NCI-H1417 (cell line): ENCODE measurements at places on chromosomes 6 and 20.

DNA sequence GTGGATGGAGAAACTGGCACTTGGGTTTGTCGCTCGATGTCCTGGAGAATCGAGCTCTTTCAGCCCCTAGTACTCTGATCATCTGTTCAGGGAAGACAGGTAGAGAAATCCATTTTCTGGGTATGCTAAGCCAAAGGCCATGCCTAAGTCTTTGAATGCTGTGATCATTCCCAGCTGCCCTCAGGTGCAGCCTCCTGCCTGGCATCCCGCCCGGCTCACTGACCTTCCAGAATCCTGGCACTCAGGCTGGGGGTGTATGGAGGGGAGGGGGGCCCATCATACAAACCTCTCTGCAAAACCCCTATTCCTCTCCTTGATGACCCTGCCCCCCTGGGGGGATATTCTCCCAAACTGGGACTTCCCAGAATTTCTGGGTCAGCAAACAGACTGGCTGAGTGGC is 28.6 kb downstream of the C20orf203 start:
- DNase-seq: no peak

GRCh38 chr6:152091201-152091600 is 283.7 kb downstream of the ESR1 start:
- no peak for DNase-seq

DNA sequence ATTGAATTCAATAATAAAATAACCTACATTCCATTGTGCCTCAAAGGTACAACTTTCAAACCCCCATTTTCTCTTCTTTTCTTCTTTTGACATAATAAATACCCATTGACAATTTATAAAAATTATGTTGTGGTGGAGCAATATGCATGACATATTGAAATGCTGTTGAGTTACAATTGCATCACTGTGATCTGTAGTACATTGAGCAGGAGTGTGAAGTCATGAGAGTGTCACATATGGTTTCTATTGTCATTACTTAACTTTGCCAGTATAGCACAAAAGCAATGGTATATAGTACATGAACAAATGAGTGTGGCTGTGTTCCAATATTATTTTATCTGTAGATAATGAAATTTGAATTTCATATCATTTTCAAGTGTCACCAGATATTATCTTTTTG is 441.3 kb downstream of the GJA1 start:
- DNase-seq: no peak

GRCh38 chr20:53578492-53579222 is 15.0 kb downstream of the ZNF217 start:
- peak; percentile 53 for DNase-seq

GRCh38 chr6:11703725-11704124 is 74.9 kb downstream of the ADTRP start:
- DNase-seq: no peak

GRCh38 chr20:36439040-36439730 is 102.1 kb upstream of the MYL9 start:
- peak; percentile 76 for DNase-seq

DNA sequence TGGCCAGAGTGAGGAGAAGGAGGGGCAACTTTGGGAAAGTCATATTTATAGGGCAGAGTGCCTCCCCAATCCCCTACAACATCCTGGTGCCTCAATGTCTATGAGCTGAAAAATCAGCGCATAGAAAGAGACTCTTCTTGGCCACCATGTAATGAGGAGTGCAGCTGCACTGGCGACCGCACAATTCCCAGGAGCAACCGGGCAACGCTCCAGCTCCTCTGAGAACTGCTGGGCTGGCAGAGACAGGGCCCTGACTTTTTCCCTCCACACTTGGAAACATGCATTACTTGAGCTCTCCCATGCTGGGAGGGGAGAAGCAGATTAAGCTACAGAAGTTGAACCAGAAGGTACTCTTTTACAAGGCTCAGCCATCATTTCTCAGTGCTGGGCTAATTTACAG is 31.4 kb upstream of the MARCKS start:
- no peak for DNase-seq

GRCh38 chr6:31476515-31477139 is 21.3 kb upstream of the MICB start:
- DNase-seq: no peak

DNA sequence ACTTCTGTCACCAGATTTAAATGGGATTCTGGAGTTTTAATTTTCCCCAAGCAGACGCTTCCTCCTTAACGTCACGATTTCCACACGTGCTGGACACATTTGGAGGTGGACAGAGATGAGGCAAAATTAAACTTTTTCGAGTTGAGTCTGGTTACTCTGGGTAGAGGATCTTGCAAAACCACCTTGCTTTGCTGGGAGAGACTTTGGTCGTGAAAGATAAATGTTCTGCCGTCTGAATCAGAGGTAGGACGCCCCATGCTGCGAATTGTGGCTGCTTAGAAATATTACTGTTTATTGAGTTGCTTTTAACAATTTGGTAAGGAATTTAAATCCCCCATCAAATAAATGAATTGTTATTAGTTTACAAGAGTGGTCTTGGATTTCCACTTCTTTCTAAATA is 46.8 kb downstream of the CTCFL start:
- no peak for DNase-seq

- DNase-seq: no peak
These were observed 8.6 kb downstream of the EYA2 start for GRCh38 chr20:46903256-46903655.

GRCh38 chr20:38059832-38060231 is 26.3 kb downstream of the RPRD1B start:
- DNase-seq: no peak

GRCh38 chr20:14525426-14525825 is 188.0 kb upstream of the FLRT3 start:
- DNase-seq: no peak

GRCh38 chr6:113304116-113304515 is 553.0 kb upstream of the MARCKS start:
- DNase-seq: no peak

- no peak for DNase-seq
These were observed 25.9 kb downstream of the ADGRF4 start for GRCh38 chr6:47724300-47724699.

DNA sequence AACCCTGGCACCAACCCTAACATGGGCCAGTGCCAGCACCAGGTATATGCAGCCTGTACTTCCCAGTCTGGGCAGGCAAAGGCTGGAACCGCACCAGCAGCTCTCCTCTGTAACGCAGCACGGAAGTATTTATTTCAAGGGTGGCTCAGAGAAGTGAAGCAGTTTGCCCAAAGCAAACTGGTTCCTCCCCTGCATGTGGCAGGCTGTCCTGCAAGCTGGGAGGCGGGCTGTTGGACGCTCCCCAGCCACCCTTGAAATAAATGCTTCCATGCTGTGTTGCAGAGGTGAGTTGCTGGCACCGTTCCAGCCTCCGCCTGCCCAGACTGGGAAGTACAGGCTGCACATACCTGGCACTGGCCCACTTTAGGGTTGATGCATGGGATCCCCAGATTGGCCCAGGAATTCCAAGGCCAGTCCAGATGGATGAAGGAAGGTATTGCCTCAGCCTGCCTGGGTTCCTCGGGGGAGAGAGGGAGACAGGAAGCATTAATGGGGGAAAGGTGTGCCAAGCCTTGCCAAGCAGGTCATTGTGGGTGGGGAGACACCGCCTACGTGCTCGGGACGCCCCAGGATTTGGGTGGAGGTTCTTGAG is 49.8 kb downstream of the PPARD start:
- peak; percentile 66 for DNase-seq

DNA sequence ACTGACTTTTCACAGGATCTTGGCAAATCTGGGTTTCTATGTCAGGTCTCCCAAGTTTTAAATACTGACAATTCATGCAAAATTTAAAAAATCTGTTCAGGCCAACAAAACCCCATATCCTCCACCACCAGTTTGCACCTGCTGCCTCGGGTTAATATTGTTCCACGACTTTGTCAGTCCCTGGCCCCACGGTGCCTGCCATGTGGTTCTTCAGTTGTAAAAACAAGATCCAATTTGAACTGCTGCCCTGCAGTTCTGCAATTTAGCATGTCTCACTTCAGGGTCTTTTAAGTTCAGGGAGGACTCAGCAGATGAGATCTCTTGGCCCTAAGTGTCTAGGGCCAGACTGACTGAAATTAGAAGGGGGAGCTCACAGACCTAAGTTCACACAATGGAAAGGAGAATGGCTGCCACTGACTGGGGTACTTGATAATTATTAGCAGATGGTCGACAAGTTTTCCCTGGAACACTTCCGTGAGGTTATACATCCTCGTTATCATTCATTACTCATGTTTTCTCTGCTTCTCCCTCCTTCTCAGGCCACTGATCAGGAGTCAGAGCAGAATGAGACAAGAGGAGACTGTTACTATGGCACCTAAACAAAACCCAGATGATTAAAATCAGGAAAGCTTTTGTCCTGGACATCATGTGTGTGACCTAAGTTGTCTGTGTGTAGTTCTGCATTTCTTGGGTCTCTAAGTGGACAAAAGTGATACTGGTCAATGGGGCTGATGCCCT is 223.6 kb downstream of the KIF16B start:
- DNase-seq: peak; percentile 33

DNA sequence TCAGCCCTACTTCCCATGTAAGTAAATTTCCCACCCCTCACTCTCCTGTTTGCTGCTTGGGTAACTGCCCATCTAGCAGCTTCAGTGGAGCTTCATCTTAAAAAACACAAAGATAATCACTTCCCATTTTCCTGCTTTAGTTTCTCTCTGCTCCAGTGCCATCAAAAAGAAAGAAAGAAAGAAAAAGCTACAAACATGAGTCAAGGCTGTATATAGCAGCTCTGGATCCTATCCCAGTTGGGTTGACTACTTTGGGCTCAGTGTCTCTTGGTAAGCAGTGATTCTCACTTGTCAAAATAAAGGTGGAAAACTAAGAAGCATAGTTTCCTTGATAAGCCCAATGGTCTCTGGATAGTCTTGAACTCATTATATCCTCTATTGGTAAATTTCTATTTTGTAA is 48.7 kb upstream of the SRPK1 start:
- DNase-seq: no peak

- DNase-seq: no peak
These were observed 272.6 kb downstream of the TSHZ2 start for GRCh38 chr20:53244711-53245110.

GRCh38 chr6:100202417-100203194 is 208.6 kb upstream of the MCHR2 start:
- DNase-seq: no peak

GRCh38 chr6:109178921-109179320 is 83.6 kb downstream of the CEP57L1 start:
- DNase-seq: no peak

GRCh38 chr20:59004763-59005522 is 2.1 kb downstream of the CTSZ start:
- no peak for DNase-seq

DNA sequence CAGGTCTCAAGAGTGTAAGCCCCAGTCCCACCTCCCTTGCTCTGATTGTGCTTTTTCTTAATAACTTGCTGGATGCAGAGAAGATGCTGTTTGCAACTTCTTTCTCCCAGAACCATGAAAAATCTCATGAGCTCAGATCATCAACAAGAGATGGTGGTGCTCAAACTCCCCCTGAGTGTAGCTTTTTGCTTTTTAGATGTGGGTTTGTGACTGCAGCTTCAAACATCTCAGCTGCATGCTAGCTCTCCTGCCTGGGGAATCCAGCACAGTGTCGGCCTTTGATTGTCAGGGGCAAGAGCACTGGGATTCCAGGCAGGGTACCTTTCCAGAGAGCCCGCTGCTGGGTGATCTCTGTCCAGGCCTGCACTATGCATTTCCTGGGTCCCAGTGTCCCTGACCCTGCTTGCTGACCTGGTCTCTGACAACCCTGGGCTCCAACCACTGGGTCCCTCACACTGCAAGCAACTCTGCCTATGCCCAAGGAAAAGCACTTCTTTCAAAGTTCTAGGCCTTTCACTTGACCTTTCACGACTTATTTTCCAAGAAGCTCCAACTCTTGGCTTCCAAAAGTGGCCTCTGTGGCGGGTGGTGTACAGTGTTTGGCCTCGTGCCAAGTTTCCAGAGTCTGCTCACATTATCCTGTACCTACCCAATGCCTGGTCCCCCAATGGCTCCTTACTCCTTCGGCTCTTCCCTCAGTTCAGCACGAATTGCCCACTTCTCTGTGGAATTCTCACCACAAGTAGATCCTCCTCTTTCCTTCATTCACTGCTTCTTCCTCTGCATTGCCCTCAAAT is 69.7 kb upstream of the LY86 start:
- DNase-seq: no peak

DNA sequence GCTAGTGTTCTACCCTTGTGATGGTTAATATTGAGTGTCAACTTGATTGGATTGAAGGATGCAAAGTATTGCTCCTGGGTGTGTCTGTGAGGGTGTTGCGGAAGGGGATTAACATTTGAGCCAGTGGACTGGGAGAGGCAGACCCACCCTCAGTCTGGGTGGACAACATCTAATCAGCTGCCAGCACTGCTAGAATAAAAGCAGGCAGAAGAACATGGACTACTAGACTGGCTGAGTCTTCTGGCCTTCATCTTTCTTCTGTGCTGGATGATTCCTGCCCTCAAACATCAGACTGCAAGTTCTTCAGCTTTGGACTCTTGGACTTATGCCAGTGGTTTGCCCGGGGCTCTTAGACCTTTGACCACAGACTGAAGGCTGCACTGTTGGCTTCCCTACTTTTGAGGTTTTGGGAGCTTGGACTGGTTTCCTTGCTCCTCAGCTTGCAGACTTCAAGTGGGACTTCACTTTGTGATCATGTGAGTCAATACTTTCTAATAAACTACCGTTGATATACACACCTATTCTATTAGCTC is 50.1 kb downstream of the SDHAF4 start:
- DNase-seq: no peak

DNA sequence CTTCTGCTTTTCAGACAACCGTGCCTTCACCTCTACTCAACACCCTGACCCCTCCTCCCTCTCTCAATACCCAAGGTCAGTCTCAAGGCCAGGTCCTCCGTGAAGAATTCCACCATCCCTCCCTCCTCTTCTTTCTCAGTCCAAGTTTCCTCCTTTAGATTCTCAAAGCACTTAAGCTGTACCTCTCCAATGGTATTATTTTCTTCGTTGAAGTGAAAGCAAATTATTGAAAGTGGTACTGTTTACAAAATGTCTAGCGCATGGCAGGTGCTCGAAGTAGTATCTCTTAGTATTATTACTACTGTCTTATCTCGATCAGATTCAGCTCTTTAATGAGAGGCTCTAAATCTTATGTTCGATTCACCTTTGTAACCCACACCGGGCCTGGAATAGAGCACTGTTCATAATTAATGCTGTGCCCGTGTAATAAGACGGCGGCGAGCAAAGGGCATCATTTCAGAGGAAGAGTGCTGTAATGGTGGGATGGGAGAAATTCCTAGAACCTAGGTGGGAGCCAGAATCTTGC is 593 bp upstream of the RALGAPB start:
- DNase-seq: peak; percentile 31

GRCh38 chr20:53122853-53123252 is 150.7 kb downstream of the TSHZ2 start:
- DNase-seq: no peak

GRCh38 chr20:6467562-6467961 is 299.9 kb upstream of the BMP2 start:
- peak; percentile 37 for DNase-seq

DNA sequence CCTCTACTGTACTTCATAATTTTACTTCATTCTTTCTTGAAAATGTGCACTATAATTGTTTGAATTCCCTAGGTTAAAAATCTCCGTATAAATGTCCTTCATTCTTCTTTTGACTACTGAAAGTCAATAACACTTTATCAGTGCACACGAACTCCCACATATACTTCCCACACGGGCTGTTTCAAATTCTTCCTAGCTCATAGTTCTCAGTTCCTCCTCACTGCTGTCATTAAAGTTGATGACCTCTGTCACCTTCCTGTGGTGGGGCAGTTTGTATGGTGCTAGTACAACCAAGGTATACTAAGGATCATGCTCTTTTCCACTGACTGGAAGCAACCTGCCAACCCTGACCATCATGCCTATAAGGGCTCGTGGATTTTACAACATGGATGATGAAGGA is 40.0 kb upstream of the CD2AP start:
- no peak for DNase-seq
